Bladder microvascular endothelial cell (primary cell): ENCODE measurements at places on chromosomes 7 and 10. TPM values are rescaled to one million over a fixed set of nuclear protein-coding genes. Genes with fewer than 3 reads are reported as not detected.

Gene OGDHL
- 0.16 and 0.25 TPM in 2 replicates for total RNA-seq

Gene OPN4
- total RNA-seq, result not detected in 2 replicates

Gene WAC
- 33.0 and 70.5 TPM in 2 replicates for total RNA-seq

Gene TMEM140
- total RNA-seq, result 36.8 and 78.5 TPM in 2 replicates

Gene WAPL
- total RNA-seq, result 35.8 and 64.5 TPM in 2 replicates

Gene CCDC3
- total RNA-seq, result 1.5 and 4.8 TPM in 2 replicates

Gene FXYD4
- not detected in 2 replicates for total RNA-seq

Gene RNF32
- 0.25 and 0.65 TPM in 2 replicates for total RNA-seq

Gene SUN3
- not detected in 2 replicates for total RNA-seq

Gene NOD1
- total RNA-seq, result 21.0 and 39.3 TPM in 2 replicates
